ENCODE measurements at places on chromosomes 6 and 20.

DNA sequence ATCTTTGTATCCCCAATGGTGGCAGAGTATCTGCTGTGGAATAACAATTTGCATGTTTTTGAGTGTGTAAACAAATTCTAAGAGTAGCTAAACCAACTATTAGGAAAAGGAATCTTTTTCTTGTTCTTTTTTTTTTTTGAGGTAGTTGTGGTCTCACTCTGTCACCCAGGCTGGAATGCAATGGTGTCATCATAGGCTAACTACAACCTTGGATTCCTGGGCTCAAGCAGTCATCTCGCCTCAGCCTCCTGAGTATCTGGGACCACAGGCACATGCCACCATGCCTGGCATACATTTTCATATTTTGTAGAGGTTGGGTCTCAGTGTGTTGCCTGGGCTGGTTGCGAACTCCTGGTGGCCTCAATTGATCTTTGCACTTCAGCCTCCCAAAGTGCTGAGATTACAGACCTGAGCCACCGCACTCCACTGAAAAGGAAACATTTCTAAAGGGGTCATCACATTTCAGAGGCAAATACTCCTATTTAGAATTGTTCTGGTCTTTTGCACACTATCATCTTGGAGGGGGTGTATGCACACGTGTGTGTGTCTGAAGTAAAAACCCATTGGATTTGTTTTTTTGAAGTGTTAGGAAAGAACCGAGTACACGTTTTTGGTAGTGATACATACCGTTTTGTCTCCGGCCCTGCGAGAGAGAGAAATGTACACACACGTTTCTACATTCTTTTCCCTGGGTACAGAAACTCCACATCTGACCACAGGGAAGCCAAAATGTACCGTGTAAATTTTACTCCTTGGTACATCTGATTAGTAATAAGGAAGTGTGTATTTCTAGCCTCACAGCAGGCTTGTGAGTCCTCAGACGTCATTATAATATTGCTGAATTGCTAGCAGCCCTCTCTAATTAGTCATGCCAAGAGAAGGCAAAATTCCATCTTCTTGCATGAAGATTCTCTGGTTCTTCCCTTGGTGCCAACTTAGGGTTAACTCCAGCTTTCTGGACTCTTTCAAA lies 183.6 kb downstream of the JARID2 start:
- DNase-seq: no peak

DNA sequence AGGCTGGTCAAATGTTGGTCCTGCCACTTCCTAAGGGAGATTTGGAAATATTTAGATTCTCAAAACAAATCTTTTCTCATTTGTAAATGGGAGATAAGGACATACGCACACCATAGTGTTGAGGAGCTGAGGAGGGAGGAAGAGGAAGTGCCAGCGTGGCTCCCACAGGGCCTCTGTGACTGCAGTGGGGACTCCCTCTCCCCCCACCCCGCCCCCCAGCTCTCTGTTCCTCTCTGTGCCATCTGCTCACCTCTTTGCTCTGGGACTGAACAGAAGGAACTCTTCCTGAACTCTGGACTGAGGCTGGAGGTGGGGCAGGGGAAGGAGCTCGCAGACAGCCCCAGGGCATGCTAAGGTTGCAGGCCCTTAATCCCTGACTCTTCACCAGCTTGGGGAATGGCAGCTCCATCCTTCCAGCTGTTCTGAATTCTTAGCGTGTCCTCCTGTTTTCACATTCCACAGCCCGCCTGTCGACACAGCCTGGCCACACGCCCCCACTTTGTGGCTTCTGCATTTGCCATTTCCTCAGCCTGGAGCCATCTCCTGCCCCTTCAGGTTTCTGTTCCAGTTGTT lies 11.4 kb downstream of the DDX27 start:
- no peak for DNase-seq

DNA sequence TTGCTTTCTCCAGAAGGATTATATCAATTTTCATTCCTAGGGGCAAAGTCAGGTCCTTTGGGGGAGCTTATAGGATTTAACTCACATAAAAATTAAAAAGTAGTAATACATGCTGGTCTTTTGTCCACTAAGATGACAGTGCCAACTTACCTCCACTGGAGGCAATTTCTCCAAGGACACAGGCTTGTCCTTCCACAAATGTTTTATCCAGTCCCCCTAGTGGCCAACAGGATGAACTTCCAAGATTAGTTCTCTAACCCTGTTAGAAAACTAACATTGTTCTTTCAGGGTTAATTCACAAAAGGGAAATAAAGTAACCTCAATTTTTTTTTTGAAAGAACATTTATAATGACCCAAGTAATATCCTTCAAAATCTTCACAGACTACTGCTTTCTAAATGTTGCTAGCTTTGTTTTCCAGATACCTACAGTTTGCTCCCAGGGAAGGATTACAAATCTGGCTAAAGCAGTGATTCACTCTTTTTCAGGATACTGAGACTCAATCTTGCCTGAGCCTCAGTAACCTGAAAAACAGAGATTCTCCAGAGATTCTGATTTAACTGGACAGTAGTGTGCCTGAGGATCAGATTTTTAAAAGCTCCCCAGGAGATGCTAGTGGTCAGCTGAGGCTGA lies 31.7 kb upstream of the UBR2 start:
- DNase-seq: peak; percentile 57

DNA sequence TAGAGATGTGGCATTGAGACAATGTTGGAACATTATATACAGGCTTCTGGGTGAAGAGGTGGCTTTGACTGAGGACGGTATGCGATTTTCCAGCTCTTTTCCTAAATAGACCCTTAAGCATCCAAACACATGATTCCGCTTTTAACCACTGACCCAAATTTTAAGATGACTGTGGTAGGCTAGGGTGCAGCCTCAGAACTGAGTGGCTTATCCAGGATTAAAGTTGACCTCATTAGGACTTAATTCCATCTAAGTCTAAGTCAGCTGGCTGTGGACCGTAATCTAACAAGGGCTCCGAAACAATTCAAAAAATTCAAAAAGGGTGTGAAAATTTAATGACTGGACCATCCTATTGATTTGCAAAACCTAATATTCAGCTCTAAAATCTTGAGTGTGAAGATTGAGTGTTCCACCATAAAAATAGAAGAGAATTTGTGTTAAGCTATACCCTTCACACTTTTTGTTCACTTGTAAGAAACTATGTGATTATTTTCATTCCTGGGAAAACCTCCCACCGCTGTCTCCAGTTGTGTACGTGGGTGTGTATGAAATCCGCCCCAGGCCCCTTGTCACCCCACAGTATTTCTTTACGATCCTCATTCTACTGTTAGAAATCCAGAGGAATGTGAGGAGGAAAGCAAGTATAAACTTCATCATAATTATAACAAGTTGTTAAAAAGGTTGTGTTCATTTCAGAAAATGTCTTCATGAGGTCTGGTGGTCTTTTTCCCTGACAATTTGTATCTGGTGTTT lies 2.7 kb downstream of the PCMTD2 start:
- DNase-seq: no peak

DNA sequence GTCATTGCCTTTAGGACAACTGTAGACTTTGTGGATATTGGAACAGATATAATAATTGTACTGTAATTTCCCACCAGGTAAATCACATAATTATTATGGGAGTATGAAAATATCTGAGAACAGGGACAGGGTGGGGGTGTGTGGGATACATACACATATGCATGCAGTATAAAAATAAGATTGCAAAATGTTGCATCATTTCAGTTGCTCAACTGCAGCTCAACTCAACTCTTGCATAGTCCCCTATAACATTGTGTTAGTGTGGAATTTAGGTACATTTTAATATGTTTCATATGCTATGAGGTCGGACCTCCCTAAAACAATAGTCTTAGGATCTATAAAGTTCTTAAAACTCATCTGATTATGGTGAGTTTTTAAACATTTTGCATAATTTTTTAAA lies 275.0 kb upstream of the FLRT3 start:
- no peak for DNase-seq

GRCh38 chr6:41892921-41893564 lies 2.1 kb downstream of the USP49 start:
- no peak for DNase-seq

DNA sequence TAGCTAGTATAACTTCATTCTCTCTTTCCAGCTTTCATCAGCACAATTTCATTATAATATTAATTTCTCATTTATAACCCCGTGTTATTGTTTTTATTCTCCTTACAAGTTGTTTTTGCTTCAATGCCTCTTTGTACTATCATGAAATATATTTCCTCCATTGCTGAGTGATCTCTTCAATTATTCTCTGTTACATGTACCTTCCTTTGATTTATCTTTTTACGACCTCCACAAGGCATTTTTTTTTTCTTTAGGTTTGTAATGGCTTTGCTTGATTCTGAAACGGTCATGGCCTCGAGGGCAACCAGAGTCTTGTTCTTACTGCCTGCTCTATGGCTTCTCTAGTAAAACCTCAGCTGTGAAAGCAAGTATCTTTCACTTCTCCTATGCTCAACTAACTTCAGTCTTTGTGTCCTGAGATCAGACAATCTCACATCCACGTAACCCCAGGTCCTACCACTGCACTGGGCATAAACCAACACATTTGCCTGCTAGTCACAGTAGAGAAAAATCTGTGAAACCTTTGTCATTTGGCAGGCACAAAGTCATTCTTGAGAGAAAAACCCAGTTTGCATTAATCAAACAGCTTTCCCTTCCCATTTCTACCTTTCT lies 119.9 kb downstream of the UST start:
- no peak for DNase-seq
